CD4-positive, alpha-beta T cell treated with Interferon gamma for 1 hour (primary cell): ENCODE measurements at places on chromosomes 4 and X.
A peak's percentile ranks its signal among the peaks of the same experiment; 100 is the strongest.

DNA sequence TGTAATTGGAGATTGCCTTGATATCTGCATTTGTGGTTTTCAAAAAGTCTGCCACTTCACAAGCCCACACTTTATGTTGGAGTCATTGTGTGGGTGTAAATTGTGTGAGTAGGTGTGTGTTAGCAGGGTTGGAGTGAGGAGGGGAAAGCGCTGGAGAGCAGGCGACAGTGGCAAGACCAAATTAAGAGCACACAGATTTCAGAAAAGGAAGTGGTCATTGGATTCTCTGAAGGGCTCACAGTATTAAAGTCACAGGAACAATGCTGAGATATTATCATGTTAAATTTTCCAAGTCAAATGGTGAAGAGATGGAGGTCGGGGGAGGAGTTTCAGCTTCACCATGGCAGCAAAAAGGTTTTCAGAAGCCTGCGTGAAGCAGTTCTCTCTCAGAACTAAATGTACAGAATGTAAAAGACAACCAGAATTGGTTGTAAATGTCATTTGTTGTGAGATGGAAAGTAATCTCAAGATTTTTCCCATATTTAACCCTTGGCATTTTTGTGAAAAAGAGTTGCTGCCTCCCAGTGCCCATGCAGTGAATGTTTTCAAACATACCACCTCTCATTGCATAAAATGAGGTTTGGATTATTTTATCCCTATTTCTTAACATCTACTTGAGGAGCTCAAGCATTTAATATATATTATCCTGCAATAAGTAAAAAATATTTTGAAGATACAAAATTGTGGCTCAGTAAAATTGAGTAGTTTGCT, 265.9 kb downstream of the ZNF674 start:
- DNase-seq: no peak

- DNase-seq: no peak
Observed at GRCh38 chr4:62210486-62210885, 1010.4 kb downstream of the ADGRL3 start.

- no peak for DNase-seq
Observed at GRCh38 chr4:118367361-118367760, 14.6 kb upstream of the PRSS12 start.

DNA sequence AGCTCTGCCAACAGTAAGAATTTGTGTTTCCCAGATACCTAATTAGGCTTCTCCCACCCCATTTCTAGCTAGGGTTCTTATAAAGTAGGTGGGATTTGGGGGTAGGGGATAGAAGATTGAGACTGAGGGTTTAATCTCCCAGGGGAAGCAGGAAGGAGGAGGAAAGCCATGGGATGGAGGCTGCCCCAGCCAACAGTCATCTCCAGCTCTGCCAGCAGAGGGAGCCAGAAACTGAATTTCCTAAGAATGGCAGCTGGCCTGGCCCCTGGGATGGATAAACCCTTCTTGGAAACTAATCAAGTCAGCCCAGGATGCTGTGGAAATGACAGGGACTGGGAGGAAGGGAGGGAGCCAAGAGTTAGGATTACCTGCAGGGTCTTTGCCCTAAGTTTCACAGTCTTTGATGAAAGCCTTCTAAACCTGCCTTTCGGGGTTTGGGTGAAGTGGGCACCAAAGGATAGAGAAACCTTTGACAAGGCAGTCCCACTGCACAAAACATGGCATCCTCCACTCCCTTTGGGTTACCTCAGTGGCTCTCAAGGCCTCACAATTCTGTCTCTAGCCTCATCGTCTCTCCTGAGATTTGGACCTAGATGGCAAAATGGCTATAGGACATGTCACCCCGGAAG, 6.7 kb upstream of the ERCC6L start:
- DNase-seq: peak; percentile 5

- no peak for DNase-seq
Observed at GRCh38 chr4:1449475-1449832, 43.2 kb upstream of the NKX1-1 start.

- no peak for DNase-seq
Observed at GRCh38 chr4:179695175-179695574, 2252.9 kb upstream of the AGA start.

GRCh38 chrX:16155581-16156096, 11.6 kb upstream of the MAGEB17 start:
- no peak for DNase-seq

DNA sequence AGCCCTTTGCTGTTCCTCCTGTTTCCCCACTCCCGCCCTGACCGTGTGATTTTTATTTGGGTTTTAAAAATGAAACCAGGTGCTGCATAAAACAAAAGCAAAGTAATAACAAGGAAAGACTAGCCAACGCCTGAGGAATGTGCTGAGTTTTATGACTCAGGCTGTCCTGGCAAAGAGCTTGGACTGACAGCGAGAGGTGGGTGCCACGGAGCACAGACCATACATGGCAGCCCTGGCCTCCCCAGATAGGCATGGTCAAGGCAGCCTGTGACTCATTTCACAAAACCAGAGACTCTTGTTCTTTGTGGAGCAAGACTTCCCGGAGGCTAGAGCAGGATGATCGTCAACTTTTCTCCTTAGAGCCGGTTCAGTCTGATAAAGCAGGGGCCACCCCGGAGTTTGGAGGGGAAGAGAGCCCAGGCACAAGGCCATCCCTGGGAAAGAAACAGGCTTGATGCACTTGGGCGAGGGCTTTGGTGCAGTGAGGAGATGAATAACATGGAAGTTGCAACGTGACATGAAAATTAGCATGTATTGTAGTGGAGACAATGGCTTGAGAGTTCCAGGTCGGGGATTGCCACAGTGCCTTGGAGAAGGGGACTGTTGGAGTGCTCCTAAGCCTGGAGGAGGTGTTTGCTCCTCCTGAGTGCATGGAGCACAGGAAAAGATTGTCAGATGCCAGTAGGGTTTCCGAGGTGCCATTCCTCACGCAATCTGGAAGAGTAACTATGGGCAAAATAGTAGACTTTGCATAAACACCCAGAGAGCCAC, 54.8 kb downstream of the C4orf51 start:
- no peak for DNase-seq
